Right cardiac atrium (tissue), 5 donors: ENCODE measurements at places on chromosomes 1 and 21.
A peak's percentile ranks its signal among the peaks of the same experiment; 100 is the strongest.

GRCh38 chr1:220300442-220301121, 28.3 kb upstream of the RAB3GAP2 start:
- DNase-seq: peak; percentile 87

DNA sequence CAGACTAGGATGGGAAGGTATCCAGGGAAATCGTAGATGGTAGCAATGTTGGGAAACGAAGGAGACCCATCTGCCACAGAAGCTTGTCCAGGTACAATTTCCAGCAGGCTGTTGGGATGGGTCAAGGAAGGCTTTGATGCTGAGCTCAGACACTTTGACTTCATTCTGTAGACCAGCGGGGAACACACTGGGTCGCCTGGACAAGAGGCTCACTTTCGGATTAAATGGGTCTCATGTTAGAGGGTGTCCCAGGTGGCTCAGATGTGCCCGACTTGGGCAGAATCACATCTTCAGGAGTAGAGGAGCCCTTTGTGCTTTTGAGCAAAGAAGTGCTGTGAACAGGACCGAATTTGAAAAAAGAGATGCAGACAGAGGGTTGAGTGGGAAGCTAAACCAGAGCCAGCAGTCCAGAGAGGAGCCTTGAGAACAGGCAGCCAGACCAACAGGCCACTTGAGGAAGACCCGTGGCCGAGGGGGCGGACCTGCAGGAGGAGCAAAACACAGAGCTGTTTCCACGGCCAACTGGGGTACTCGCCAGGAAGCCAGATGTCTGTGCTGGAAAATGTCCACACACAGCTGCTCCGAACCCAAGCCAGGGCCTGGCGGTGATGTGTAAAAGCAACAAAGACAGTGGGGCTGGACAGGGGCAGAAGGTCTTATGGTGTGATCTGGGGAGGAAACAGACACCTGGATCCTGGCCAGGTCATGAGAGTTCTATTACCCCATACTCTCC, 146.9 kb downstream of the AJAP1 start:
- DNase-seq: peak; percentile 79

- DNase-seq: no peak
Measured at GRCh38 chr1:233607252-233608119, 6.4 kb upstream of the KCNK1 start.

GRCh38 chr1:195637539-195637938, 970.7 kb downstream of the KCNT2 start:
- DNase-seq: no peak

DNA sequence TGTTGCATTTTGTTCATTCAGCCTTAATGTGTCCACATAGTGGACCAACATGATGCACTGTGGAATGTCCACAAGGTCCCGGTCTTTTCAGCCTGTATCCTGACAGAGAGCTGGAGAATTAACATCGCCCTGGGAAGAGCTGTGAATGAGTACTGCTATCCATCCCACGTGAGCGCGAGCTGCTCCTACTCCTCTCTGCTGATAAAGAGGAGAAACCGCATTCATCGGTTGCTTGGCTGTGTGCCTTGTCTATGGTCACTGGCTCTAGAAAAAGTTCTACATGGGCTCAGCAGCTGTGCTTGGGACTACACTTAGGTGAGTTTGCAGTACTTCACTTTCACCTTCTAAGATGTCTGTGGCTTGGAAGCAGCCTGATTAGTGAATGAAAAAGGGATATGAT, 31.1 kb upstream of the IGSF5 start:
- no peak for DNase-seq

- DNase-seq: no peak
Measured at GRCh38 chr1:81298266-81298665, 502.5 kb upstream of the ADGRL2 start.

GRCh38 chr1:53378932-53379661, 51.2 kb upstream of the LRP8 start:
- DNase-seq: no peak

DNA sequence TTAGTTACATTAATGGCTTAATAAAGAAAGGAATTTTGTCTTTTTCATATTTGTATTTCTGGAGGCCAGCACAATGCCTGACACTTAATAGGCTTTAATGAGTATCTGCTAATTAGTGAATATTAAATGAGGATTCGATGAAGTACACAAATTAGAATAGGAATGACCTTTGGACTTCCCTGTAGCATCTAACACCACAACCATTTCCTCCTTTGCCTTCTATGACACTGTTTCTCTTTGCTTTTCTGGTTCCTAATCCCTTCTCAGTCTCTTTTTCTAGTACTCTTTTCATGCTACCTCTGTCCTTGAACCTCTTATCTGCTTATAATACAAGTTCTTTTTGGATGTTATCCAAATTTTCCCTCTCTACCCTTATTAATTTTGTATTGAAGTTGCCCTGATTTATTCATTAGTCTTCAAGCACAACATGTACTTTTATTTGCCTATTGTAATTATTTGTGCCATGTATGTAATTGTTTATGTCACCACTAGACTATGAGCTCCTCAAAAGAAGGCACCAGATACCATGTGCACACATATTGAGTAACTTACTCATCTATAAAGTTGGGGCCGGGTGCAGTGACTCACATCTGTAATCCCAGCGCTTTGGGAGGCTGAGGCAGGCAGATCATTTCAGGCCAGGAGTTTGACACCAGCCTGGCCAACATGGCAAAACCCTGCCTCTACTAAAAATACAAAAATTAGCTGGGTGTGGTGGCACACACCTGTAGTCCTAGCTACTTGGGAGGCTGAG, 23.8 kb downstream of the RPS27 start:
- DNase-seq: no peak

DNA sequence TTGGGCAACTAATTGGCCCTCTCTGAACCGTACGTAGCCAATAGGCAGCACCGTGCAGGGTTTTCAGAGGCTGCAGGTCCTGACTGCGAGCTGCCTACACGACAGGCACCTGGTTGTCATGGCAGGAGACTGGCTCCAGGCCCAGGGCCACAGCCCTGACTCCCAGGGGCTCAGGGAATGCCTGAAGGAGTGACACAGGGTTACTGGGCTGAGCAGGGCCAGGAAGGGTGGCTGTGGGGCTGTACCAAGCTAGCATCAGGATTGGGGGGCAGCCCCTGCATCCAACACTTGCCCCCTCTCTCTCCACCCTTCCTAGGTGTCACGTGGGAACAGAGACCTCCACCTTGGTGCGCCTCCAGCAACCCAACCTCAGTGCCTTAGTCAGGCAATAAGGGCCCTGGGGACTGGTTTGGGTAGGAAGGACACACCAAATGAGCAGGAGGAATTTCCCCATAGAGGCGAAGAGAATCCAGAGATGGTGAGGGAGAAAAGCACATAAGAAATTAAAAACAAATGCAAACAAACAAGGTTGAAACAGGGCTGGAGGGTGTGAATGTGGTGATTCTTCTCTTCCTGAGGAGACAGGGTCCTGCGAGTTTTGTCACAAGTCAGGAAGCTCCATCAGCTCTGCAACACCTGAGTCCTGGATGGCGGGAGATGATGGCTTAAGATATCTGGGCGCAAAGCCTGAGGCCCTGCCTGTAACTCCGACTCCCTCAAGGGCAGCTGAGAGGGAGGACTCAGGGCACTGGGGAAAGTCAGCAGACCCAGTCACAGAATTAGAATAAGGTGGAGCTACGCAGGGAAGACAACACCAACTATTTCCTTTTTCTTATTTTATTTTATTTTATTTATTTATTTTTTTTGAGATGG, 19.7 kb upstream of the RNU1-4 start:
- no peak for DNase-seq

DNA sequence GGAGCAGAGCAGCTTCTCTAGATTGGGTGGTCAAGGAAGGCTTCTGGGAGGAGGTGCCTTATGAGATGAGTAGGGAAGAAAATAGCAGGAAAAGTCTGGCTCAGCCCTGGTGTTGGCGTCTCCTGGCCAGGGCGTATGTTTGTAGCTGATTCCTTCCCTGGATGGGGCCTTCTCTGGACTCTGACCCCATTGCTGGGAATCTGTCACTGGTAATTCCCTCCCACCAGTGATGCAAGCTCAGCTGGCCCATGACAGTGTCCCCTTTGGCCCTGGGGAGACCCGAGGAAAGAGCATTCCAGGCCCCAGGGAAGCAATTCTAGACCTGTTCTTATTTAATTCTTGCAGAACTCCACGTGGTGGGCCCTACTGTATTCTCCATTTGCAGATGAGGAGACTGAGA, 20.7 kb downstream of the IGSF21 start:
- DNase-seq: no peak

DNA sequence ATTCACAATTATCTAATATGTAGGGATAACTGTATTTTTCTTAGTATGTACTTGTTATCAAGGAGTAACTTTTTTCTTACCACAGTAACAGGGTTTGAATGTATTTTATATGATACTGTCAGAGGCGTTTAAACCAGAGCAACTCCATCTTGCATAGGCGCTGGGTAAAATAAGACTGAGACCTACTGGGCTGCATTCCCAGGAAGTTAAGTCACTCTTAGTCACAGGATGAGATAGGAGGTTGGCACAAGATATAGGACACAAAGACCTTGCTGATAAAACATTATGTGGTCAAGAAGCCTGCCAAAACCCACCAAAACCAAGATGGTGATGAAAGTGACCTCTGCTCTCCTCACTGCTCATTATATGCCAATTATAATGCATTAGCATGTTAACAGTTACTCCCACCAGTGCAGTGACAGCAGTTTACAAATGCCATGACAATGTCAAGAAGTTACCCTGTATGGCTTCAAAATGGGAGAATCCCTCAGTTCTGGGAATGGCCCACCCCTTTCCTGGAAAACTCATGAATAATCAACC, 64.8 kb downstream of the RPE65 start:
- no peak for DNase-seq

DNA sequence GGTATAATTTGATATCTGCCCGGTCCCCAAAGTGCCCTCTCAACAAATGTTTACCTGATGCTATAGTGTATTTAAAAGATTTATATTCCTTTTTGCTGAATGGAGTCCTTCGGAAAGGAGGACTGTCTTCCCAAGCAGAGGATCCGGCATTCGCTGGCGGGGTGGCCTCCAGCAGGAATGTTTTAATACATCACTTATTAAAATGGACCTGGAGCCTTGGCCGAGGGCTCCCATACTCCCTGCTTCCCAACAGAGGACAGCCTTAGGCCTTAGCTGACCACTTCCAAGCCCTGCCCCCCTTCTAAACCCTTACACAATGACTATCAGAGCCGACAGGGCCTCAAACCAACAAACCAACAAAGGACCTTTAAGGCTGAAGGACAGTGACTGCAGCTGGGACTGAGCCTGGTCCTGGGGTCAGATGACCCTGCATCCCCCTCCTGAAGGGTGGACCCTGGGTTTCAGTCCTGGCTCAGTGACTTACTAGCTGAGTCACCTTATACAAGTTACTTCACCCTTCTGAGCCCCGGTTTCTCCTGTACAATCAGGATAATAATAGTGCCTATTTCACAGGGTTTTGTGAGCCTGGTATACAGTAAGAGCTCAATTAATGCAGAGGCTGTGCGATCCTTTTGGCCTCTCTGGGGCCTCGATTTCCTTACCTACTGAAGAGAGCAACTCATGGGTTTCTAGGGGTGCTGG, 5.6 kb downstream of the CAMK2N1 start:
- DNase-seq: no peak

DNA sequence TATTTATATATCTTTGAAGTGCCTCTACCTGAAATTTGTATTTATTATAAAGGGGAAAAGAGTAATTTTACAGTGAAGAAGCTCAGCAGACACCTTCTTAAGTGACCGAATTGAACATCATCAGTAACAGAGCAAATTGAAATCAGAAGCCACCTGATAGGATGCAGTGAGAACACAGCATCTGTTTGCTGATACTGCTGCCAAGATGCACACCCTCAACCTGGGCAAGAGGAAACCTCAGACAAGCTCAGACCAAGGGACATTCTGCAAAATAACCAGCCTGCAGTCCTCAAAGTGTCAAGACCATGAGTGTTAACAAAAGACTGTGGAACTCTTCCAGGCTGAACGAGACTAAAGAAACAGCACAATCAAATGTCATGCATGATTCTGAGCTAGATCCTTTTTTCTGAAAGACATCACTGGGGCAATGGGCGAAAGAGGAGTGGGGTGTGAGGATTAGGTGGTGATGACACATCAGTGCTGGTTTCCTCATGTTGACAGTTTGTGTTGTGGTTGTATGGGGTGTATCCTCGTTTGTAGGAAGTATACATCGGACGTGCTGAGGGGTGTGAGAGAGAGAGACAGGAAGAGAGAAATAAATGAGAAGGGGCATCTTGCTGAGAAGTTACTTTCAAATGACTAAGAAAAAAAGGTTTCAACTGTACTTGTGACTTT, 103.7 kb downstream of the ABCA4 start:
- DNase-seq: no peak

- DNase-seq: no peak
Measured at GRCh38 chr1:41447995-41448770, 36.3 kb downstream of the EDN2 start.

GRCh38 chr1:33791251-33791650, 72.6 kb upstream of the HMGB4 start:
- no peak for DNase-seq

DNA sequence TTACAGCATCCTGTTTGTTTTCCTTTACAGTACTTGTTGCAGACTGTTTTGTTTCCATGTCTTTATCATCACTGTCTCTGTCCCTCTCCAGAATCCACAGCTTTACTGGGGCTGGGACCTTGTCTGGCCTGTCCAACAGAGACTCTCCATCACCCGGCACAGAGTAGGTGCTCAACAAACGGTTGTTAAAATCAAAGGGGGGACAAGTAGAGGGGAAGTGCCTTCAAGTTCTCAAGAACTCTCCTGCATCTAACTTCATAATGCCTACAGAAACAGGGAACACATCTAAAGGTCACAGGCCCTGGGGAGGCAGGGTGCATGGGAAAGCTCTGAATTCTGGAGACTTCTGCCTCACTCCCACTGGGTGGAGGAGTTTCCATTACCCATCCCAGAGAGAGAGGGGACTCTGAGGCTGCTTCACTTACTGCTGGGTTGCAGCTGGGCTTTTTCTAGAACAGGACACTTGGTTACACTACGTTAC, 2.3 kb upstream of the ECE1 start:
- DNase-seq: peak; percentile 16

- DNase-seq: no peak
Measured at GRCh38 chr1:181097242-181097641, 8.7 kb downstream of the IER5 start.

- peak; percentile 92 for DNase-seq
Measured at GRCh38 chr1:150622303-150622975, 7.0 kb downstream of the ENSA start.

GRCh38 chr1:32352831-32353383, 9.4 kb downstream of the FAM229A start:
- DNase-seq: peak; percentile 85

- no peak for DNase-seq
Measured at GRCh38 chr1:56496821-56497772, 82.3 kb downstream of the PLPP3 start.

- DNase-seq: no peak
Measured at GRCh38 chr1:94033849-94034248, 87.1 kb downstream of the ABCA4 start.

- peak; percentile 85 for DNase-seq
Measured at GRCh38 chr1:11707621-11708276, 16.2 kb downstream of the DRAXIN start.

DNA sequence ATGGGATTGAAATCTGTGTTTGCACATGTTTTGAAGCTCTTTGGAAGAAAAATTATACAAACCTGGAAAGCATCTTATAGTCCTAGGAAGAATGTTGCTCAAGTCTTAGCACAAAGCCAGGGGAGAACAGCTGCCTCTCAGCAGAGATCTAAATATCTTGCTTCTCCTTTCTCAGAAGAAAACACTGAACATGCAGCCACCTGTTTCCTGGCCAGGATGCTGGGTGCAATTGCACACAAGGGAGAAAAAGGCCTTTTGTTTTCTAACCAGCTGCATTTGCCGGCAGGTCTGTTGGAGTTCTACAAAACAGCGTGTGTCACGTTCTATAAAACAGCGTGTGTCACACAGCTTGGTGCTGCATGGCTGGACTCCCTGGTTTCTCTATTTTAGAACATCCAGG, 259.6 kb upstream of the PLD5 start:
- no peak for DNase-seq

- no peak for DNase-seq
Measured at GRCh38 chr1:209353053-209353452, 230.5 kb upstream of the CAMK1G start.
